ENCODE measurements at places on chromosomes 3 and 15.
A peak's percentile ranks its signal among the peaks of the same experiment; 100 is the strongest.

DNA sequence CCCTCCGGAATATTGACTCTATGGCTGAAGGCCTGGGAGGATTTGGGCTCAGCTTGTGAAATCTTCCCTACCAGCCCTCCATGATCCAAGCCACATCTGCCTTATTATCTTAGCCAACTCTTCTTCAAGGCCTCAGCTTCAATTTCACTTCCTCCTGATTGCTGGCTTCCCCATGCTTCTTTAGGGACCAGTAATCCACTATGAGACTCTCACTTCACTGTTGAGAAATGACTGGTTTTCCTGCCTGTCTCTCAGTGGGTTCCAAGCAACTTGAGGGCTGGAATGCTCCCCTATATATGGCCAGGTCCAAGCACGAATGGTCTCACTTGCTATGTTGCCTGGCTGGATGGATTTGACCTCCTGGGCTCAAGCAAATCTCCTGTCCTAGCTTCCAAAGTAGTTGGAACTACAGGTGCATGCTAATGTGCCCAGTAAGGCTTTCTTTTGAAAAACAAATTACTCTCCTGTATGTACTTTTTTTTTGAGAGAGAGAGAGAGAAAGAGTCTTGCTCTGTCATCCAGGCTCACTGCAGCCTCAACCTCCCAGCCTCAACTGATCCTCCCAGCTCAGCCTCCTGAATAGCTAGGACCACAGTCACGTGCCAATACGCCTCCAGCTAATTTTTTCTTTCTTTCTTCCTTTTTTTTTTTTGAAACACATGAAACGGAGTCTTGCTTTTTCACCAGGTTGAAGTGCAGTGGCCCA lies 7.9 kb upstream of the PIK3CB start:
- no peak for DNase-seq

DNA sequence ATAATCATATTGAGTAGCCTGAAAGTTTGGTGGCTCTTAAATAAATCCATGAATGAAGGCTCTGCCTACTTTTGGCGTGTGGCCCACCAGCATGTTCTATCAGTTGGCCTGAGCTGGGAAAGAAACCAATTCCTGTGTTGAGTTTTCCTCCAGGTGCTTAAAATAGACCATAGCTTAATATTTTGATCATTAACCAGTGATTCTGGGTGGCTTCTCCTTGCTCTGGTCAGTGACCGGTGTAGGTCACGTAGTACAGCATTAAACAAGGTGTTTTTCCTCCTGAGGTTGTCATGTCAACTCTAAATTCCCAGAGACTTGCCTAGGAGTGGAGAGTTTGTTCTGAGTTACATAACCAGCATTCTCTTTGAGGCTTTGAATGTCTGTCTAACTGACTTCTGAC lies 1.3 kb downstream of the HHLA2 start:
- DNase-seq: peak; percentile 42

DNA sequence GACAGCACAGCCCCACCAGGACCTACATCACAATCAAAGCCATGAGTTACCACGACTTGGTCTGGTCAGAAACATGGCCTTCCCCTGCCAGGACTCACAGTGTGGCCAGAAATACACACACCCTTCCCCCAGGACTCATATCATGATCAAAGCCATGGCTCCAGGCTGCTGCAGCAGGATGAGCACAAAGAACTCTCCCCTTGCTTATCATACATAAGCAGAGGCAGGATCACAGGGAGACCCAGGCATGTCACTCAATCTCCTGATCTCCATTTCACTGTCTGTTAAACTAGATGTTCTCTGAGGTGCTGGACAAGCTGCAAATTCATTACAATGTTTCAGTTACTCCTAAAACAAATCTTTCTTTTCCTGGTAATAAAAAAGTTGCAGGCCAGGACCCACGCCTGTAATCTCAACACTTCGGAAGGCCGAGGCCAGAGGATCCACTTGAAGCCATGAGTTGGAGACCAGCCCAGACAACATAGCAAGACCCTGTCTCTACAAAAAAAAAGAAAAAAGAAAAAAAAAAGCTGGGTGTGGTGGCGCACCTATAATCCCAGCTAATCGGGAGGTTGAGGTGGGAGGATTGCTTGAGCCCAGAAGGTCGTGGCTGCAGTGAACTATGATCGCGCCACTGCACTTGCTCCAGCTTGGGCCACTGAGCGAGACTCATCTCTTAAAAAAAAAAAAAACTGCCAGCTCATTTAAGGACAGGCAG lies 1.2 kb downstream of the PFKFB4 start:
- DNase-seq: no peak

DNA sequence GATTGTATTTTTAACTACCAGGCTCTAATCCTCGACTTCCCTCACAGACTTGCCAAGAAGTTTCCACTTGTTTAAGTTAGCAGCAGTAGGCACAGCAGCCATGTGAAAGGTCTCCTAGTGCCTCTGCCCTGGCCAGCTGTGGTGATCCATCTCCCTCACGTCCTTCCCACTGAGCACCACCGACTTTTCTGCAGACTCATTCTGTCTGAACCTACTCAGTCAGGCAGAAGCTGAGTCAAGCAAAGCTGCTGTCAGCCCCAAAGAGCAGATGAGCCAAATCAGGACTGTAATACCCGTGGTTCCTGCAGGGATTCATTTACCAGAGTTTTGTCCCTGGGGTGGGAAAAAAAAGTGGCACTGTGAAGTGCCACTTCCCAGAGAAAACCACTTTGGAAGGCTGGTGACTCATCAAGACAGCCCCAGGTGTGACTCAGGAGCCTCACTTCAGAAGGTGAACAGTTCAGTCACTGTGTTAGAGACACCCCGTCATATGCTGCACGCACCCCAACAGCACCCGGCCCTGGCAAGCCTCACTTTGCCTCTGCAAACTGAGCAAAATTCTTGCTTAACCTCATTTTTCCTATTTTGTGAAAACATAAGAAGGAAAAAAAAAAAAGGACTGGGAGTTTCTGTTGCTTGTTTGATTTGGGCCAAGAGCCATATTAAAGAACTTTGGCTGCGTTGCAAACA lies 76.0 kb downstream of the WWTR1 start:
- DNase-seq: no peak

DNA sequence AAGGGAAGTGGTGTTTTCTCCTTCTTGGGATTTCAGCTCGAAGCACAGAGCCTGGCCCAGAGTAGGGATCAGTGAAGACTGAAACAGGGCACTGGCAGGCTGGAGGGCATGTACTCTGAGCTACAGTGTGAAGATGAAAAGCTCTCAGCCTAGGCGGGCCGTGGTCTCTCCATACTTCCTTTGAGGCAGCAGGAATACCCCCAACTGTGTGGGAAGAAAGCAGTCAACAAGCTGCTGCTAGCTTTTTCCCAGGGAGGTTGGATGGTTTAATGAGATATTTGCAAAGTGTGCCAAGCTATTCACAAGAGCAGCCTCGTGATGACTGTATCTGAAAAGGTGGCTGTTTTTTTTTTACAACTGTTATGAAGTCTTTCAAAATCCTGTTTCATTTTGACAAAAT lies 47.2 kb downstream of the NMNAT3 start:
- DNase-seq: no peak
